ENCODE measurements at places on chromosomes 12 and 14.

- DNase-seq: peak; percentile 79
These were observed 15.1 kb downstream of the NDUFA9 start for GRCh38 chr12:4663971-4664505.

DNA sequence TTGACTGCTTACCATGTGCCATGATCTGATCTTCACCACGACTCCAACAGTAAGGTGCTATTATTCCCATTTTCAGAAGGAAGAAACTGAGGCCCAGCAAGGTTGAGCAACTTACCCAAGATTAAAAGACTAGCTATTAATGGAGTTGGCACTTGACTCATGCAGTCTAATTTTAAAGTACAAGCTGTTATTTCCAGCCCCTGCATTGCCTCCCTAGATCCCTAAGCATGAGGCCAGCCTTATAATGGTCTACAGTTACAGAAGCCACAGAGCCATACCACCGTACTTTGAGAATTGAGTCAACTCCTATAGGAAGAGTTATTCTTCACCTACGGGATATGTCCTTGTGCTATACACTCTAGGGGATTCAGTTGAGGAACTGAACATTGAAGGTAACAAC lies 66.7 kb upstream of the RBM19 start:
- DNase-seq: no peak

GRCh38 chr14:92563359-92563758 lies 49.8 kb downstream of the RIN3 start:
- no peak for DNase-seq

DNA sequence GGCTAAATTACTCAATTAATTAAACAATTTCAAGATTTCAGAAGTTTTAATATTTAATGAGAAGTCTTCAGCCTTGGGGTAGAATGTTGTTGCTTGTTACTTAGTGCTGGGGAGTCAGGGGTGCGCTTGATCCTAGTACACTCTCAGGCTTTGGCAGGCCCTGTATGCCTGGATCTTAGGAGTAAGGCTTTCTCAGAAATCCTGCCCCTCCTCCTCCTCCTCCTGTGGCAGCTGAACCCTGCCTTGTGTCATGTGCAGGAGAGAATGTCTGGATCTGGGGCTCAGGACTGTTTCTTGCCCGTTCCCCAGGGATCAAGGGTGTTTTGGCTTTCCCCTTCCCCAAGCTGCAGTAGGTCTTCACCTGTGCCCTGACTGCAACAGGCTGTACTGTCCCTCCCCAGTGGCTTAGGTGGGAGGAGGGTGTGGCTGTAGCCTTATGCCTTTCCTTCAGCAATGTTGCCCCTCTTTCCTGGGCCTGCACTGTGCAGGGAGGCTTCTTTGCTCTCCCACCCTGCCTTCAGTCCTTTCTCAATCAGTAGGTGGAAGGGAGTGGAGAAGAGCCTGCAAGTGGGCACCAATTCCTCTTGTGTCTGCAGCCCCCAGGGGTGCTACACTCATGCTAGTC lies 108.2 kb downstream of the SLC38A6 start:
- no peak for DNase-seq

DNA sequence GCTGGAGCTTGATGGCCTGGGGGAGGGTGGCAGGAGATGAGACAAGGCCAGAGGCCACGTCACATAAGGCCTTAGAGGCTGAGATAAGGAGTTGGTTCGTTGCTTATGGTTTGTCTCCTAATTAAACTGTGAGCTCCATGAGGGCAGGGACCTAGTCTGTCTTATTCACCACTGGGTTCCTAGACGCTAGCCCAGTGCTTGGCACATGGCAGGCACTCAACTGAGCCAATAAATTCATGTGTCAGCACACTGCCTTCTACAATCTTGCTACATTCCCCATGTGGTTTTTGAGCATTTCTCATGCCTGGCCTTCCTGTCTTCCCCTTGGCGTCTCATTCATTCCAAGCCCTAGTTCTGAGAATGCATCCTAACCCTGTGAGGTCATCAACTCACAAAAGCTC lies 92.5 kb upstream of the MED13L start:
- peak; percentile 94 for DNase-seq

- peak; percentile 63 for DNase-seq
These were observed 275.8 kb downstream of the SLC6A15 start for GRCh38 chr12:84636801-84637290.

DNA sequence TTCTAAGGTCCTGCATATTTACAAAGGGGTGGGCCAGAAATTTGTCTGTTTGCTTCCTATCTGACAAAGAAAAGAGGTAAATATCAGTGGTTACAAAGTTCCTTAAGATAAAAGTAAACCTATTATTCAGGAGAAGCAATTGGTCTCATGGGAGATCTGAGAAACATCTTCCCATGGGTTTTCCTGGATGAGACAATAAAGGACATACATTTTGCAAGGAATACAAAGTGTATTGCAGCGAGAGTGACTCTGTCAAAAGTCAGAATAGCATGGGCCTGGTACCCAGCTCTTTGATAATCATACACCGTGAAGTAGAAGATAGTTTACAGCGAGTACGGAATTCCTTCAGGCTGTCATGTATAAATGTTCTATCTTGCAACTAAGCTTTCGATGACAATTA lies 14.2 kb downstream of the LRRK2 start:
- no peak for DNase-seq

GRCh38 chr12:68403711-68404110 lies 71.5 kb upstream of the MDM1 start:
- no peak for DNase-seq

GRCh38 chr12:45216230-45216982 lies 511 bp downstream of the ANO6 start:
- peak; percentile 56 for DNase-seq
